ENCODE measurements at places on chromosomes 1 and 21.

GRCh38 chr1:206958144-206958543, 11.9 kb upstream of the PIGR start:
- DNase-seq: no peak

GRCh38 chr1:46687093-46687659, 15.5 kb downstream of the TEX38 start:
- DNase-seq: no peak

- no peak for DNase-seq
Observed at GRCh38 chr1:9760824-9761223, 62.9 kb downstream of the CLSTN1 start.

- no peak for DNase-seq
Observed at GRCh38 chr1:188343914-188344313, 1515.2 kb downstream of the PLA2G4A start.

DNA sequence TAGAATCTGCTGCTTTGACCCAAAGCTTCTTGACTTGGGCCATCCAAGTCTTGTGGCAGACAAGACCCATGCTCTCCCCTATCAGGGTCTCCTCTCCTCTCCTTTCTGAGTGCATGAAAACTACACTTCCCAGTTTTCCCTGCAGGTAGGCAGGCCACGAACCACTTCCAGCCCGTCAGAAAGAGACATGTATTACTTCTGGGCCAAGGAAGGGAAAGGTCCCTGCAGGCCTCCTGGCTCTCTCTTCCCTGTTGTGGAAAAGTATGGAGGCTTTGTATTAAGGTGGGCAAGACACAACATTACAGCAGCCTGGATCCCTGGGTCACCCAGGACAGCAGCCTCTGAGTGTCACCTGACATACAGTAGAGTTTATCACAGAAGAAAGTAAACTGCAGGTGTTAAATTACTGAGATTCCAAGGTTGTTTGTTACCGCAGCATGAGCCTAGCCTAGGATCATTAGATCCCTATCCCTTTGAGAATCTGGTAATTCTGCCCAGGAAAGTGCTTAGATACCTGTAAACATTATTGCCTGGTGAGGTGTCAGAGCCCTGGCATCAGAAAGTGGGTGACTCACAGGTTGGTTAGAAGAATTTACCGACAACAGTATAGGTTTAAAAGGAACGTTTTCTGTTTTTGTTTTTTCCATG, 717.3 kb downstream of the MATN1 start:
- DNase-seq: no peak

- DNase-seq: no peak
Observed at GRCh38 chr1:202806845-202807450, 1.3 kb downstream of the KDM5B start.

DNA sequence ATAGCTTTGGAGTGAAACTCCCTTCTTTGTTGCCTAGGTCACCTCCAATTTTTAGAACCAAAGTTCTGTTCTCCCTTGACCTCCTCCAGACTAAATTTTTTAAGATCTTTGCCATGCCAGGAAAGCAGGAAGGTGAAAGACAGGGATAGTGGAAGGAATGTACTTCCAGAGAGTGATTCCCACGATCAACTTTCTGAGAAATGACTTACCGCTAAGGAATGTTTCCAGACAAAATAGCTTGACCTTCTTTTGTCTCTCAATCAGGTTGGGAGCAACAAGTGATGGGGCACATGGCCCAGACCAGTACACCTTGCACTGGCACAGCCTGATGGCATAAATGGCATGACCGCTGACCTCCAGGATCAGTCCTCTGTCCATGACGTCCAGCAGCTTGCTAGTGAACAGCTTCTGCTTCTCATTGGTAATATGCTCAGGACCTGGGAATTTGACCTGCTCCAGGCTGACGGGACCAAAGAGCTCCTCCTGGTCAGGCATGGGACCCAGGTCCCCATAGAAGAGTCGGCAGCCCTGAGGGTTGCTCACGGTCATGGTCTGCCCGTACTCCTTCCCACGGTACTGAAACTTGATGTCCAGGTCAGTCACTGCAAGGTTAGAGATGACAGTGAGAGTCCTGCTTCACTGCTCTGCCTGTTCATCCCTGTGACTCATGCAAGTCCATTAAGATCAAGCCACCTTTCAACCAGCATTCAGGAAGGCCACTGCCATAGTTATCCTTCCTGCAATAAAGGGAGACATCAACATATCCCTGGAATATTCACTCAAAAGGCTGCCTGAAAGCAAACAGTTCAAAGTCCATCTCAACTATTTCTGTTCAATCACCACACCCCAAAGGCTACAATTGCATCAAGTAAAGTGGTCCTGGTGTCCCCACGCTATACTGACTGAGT, 6.2 kb upstream of the C1orf74 start:
- no peak for DNase-seq

- DNase-seq: no peak
Observed at GRCh38 chr1:99768524-99769245, 2.2 kb upstream of the FRRS1 start.

DNA sequence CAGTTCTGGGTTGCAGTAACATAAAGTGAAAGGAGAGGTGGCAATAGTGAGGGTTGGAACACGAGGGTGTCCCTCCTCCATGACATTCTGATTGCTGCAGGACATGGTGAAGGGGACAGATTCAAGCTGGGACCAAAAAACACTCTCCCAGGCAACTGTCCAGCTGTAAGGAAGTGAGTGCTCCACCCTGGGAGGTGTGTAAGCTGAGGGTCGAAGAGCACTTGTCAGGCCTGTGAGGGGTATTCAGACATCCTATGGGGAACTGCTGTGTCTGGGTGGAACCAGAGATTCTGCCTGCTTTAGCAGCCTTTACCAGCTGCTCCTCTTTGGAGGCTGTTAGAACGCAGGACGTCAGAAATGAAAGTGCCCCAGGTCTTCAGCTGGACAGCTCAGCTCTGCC, 212.1 kb downstream of the TRABD2B start:
- no peak for DNase-seq

GRCh38 chr1:245306628-245307410, 152.0 kb downstream of the KIF26B start:
- no peak for DNase-seq

GRCh38 chr1:195709821-195710220, 898.4 kb downstream of the KCNT2 start:
- DNase-seq: no peak

DNA sequence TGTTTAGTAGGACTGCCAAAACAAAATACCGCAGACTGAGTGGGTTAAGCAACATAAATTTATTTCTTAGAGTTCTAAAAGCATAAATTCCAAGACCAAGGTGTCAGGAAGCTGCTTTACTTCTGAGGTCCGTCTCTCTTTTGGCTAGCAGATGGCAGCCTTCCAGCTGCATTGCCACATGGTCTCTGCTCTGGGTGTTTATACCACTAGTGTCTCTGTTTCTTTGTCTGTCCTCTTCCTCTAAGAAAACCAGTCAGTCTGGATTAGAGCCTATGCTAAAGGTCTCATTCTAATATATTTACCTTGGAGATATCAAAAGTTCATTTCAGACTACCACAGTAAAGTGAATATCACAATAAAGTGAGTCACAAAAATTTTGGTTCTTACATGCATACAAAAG, 519.8 kb downstream of the COL11A1 start:
- DNase-seq: no peak

GRCh38 chr1:70528590-70529333, 117.7 kb downstream of the CTH start:
- peak; percentile 29 for DNase-seq

GRCh38 chr21:15823486-15824150, 93.8 kb downstream of the USP25 start:
- DNase-seq: no peak

DNA sequence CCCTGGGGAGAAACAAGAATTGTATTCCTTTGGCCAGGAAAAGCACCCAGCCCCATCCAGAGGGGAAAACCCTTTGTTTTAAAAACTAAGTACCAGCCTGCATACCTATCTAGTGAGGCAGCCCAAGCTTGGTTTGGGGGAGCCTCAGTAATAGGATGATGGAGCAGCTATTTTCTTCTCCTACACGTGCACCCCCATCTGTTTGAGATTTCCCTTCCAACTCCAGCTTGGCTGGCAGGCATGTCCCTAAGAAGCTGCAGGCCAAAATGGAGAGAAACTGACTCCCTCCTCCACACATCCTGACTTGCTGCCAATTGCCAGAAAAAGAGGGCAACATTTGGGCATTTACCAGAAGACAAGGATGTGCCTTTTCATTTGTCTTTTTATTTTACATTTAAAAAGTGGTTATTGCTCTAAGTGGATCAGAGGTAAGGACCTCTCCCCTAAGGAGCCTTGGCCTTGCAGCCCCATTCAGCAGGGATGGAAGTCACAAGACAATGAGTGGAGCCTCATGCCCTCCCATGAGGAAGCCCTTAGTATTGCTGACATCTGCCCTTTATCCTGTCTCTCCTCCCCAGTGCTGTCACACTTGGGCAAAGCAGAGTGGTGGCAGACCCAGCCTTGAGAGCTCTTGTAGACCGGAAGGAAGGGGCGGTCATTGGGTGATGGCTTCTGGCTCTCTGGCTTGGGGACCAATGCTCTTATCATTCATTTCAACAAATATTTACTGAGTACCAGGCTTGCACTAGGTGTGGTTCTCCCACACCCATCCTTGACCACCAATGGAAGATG, 8.6 kb downstream of the FNDC5 start:
- DNase-seq: no peak

- DNase-seq: no peak
Observed at GRCh38 chr1:68633141-68633919, 136.4 kb upstream of the DEPDC1 start.

- DNase-seq: no peak
Observed at GRCh38 chr1:234913278-234913649, 215.4 kb downstream of the TOMM20 start.

DNA sequence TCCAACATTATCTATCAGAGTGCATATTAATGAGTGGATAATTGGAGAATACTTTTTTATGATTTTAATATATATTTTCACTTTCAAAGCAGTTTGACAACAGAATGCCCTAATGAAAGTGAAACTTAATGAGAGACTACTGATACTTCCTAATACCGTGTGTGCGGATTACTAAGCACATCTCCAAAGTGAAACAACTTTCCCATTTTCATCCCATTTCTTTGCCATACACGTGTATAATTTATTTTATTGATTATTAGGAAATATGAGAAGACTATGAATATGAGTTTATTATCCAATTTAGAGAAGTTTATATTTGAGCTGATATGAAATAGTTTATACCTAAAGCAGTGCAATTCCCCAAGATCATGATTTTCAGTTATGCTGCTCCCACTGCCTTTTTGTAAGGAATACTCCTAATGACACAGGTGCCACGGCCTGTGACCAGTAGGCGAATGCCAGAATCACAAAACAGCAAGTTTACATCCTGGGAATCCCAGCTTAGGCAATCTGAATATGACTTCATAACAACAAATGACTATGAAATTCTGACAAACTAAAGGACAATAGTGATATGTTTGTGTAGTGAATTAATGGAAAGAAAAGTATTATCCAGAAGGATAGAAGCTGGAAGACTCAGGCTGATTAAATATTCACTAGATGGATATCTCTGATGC, 202.9 kb downstream of the NCAM2 start:
- DNase-seq: no peak

GRCh38 chr1:12113433-12114339, 50.6 kb downstream of the TNFRSF8 start:
- DNase-seq: no peak

DNA sequence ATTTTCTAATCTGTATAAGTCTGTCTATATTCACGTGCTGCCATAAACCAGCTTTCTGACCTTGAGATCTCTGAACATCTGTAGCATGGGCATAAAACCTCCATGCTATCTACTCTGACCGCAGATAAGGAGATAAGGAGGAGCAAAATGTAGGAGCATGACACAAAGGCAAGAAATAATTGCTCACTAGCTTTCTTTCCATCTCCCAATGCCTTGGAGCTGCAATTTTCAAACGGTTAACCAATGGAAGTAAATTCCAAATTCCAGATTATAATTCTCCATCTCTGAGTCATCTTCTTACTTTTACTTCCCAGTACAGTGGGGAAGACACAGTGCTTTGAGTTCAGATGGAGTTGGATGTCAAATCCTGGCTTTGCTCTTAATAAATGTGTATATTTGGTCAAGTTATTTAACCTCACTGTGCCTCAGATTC, 41.6 kb downstream of the CD58 start:
- no peak for DNase-seq

DNA sequence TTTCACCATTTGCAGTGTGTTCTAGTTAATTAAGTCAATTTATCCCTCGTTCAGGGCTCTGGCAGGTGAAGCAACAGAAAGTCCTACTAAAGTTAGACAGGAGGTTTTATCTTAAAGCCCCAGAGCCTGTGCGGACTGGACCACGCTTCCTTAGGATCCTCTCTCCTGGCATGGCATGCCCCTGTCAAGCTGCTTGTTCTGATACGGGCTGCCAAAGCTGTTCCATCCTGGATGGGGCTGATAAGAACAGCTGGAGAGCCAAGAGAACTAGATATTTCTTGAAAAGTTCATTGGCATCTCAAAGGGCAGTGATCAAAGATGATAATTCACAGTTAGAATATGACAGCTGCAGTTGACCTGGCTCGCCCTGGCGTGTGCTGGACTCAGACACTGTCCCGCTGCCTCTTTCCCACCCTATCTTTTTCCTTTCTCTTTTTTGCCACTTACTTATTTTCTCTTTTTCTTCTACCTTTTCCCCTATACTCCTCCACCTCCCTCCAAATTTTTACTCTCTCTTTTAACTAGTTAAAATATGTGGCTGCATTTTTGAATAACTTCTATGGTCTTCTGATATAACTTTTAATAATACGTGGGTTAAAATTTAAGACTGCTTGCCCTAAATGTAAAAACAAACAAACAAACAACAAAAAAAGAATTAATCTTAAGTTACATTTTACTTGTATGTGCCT, 96.7 kb downstream of the ABCA4 start:
- no peak for DNase-seq

GRCh38 chr1:112341986-112342385, 54.0 kb upstream of the CTTNBP2NL start:
- no peak for DNase-seq

- DNase-seq: no peak
Observed at GRCh38 chr1:198723127-198723526, 84.3 kb downstream of the PTPRC start.

GRCh38 chr1:85692730-85693314, 15.4 kb downstream of the ZNHIT6 start:
- peak; percentile 17 for DNase-seq

GRCh38 chr1:186662752-186663151, 17.5 kb downstream of the PTGS2 start:
- no peak for DNase-seq

GRCh38 chr1:233543338-233544255, 70.3 kb upstream of the KCNK1 start:
- DNase-seq: peak; percentile 86

GRCh38 chr1:179167418-179167777, 62.1 kb downstream of the ABL2 start:
- no peak for DNase-seq

All from HTR-8/SVneo (cell line).